ENCODE measurements at places on chromosomes 4 and X.

DNA sequence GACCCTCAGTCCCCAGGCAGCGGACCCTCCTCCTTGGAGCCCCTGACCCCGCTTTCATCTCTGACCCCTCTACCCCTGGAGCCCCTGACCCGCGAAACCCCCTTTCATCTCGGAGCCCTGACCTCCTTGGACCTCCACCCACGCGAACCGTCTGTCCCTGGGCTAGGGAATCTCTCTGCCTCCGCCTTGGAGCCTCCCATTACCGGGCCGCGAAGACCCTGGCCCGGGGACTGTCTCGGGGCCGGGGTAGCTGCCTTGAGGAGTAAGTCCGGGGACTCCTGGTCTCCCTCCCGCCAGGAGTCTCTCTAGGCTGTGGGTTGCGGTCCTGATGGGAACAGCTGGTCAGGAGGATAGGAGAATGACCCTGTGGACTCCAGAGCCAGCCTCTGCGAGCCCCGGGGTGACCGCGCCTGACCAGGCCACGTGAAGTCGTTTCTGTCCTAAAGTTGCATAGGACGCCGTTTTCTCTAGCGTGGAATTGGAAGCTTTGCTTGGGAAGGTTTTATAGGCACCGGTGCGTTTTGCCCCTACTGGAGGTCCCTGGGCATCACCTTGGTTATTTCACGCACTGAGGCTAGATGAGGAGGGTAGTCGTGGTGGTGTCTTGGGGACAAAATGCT lies 824 bp downstream of the TBC1D14 start:
- no peak for DNase-seq

DNA sequence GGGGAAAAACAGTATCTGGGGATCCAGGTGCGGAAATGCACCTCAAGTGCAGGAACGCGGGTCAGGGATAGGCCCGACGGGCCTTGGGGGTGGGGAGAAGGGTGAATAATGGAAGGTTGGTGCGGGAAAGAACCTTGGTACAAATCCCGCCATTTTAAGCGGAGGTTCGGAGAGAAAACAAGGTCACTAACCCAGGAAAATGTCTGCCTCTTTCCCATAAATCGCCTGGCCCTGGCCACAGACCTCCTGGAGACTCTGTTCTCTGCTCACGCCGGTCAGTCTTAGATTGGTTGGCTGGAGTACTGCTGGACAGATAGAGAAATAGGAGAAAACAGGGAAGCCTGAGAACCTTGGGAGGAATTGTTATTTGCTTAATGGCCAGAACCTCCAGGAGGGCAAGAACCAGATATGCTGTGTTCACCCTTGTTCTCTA lies 897 bp upstream of the FBXL5 start:
- peak; percentile 53 for DNase-seq

DNA sequence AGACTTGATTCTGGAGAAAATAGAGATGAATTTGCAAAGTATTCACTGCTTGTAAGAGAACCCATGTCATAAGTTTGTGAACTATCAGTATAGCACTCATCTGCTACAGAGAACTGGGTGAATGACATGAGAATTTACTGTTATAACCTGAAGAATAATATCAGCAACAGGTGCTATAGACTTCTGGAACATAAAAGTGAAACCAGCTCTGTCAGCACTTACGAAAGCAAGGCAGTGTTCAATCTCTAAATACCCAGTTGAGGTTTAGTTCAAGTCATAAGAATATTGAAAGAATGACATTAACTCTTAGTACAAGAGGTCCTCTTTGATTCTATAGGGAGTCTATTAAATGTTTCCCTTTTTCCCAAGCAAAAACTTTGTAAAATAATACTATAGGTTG lies 232.9 kb upstream of the ANKRD50 start:
- DNase-seq: no peak

DNA sequence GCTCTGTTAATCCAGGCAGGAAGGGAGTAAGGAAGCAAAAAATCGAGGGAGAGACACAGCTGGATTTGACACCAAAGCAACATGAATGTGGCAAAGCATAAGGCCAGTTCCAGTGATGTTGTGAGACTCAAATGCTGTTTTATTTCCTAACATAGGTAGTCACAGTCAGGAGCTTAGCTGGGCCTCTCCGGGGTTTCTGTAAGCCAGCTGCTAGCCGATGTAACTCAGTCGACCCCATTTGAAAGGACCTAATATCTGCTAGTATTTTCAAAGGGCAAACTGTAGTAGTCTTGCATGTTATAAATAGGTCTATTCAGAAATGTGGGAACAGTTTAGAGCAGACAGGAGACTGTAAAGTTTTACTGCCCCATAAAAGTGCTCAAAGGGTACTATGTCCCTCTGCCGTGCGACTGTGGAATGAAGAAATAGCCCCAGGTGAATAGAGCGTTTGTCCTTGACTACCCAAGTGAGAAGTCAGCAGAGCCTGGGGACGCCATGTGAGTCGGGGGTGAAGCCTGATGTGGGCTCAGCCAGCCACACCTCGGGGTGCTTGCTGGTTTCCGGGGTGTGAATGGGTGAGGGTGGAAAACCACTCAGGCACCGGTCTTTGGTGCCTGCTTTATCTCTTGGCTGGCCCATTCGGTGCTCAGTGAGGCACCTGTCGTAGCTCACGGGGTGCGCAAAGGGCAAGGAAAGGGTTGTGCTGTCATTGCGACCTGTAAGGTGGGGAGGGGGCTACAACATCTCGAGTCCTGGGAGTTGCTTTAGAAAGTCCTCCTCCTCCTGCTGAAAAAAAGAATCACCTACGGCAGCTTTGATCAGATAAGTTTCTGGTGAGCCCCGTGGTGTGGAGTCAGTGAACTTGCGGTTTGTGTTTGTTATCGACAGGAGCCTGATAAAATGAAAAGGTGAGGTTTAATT lies 745 bp downstream of the TRIM2 start:
- DNase-seq: no peak

DNA sequence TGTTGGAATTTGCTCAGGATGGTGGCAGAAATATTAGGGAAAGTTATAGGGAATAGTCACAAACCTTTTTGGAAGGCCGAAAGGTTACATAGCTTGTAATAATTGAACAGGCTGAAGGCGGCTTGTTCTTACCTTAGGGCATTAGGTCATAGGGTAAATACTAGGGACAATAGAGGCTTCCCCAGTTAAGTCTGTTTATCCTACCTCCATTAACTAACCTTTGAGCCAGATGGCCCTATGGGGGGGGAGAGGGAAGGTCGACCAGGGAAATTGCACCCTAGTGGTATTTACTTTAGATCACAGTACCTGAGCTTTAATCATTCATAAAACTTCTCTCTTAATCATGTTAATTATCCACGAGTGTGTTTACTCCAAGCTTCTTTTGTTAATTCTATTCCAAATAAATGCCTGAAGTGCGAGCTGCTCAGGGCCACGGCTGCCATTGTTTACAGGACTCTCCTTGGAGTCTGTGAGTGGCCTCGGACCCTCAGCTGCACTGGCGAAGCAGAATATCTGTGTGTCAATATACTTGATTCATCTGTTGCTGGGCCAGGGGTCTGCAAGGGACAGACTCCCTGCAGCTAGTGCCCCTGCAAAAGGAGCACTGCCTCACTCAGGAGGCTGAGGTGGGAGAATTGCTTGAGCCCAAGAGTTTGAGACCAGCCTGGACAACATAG lies 22.9 kb downstream of the PAGE2 start:
- no peak for DNase-seq

GRCh38 chr4:153122855-153123254 lies 81.4 kb upstream of the TRIM2 start:
- DNase-seq: no peak

DNA sequence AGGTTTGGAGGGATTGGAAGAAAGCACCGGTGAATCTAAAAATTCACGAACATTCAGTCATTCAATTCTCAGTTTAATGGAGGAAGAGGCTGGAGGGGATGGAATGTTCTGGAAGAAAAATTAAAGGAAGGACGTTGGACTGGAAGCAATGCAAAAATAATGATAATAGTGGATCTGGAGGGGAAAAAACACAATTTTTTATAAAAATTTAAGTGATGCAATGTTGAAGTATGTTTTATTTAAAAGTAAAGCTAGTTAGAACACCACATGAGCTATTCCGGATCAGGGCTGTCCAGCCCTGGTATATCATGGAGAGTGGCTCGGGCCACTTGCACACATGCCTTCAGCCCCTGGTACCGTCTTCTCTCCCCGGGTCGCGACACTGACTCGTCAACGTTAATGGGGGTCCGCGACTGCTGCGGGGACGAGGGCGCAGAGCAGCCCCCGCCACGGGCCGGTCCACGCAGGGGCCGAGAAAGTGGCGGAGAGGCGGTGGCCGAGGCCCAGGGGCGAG lies 204.6 kb downstream of the TENM3 start:
- no peak for DNase-seq

DNA sequence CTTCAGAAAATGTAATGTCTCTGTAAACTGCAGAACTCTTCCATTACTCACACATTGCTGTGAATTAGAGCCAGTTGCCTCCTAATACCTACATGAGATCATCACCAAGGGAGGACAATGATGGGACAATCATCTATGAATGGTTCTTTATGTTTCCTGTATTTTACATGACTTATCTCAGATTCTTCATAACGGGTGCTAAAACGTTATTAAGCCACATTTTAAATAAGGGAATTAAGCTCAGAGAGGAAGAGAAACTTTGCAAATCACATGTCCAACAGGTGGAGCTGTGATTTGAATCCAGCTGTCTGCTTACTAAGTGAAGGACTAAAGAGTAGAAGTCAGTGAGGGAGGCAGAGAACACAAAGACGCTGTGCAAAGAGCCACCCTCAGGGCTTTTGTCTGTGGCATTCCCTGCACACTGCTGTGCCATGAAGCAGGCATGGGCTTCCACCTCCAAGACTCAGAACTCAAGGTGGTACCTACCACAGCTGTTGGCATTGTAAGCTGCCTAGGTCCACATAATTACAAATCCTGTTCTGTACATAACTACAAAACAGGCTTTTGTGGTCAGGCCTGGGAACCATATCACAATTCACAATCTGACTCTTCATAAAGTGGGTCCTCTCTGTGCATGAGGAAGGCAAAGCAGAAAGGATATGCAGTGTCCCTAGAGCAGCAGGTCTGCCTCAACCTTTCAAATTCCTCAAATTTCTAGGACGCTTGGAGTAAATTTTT lies 12.8 kb downstream of the TBC1D9 start:
- DNase-seq: no peak

DNA sequence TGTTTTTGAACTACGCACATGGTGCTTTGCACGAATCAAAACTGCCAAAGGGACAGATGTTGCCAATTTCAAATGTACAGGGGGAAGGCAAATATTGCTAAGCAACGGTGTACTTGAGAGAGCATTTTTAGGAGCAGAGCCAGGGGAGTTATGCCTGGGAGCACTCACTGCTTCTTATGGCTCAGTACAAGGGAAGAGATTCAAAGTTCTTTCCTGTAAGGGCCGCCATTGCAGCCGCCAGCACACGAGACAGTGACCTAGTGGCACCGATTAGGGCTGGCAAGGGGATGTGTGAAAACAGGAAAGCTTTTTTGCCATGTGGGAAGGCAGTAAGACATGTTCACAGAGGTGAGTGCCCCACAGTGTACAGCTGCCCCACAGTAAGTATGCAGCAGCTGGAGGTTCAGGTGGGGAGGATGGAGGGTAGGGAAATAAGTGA lies 133.8 kb downstream of the AFF1 start:
- DNase-seq: peak; percentile 70

GRCh38 chr4:61027939-61028338 lies 172.2 kb upstream of the ADGRL3 start:
- DNase-seq: no peak

DNA sequence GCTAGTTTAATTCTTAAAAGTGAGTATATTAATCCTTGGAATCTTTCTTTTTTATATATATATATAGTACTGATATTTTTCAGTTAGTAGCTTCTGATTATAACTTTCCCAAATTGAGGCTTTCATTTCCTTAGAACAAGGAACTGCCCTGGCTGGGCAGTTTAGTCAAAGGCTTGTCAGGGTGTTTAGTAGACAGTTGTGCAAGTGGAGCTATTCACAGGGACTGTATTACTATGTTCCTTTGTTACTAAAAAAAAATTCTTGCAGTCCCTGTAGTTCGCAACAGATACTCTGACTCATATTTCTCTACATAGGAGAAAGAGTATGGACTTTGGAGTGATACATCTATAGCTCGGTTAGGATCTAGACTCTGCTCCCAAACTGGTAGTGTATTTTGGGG lies 20.8 kb downstream of the USO1 start:
- no peak for DNase-seq

DNA sequence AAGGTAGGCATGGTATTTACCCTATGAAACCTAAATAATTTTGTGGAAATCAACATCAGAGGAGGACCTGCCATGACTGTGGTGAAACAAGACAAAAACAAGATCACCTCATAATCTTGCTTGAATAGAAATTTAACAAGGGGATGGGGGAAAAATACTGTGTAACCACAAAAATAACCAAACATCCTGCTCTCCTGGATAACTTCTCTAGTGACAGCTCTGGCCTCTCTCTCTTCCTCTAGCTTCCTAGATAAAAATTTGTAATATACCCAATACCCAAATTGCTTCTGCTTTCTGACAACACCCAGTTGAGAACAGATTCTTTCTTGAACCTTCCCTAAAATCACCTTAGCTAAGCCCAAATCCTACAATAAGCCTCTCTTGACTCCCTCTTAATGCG lies 11.9 kb upstream of the TIGD2 start:
- no peak for DNase-seq

DNA sequence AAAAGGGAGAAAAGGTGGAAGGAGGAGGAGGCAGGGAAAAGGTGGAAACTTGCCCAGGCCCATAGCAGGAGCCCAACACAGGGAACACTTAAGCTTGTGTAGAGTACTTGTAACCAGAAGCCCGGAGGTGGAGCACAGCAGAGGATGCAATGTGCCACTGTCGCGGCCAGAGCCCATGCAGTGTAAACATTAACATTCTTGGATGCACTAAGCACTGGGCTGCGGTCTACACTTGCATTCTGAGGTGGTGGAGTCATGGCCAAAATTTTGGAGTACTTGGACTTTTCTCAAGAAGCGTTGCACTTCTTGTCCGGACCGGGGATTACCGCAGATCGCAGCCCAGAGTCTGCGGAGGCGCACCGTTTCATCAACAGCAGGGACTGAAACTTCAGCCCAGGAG lies 4.5 kb upstream of the RHOXF1 start:
- DNase-seq: no peak

DNA sequence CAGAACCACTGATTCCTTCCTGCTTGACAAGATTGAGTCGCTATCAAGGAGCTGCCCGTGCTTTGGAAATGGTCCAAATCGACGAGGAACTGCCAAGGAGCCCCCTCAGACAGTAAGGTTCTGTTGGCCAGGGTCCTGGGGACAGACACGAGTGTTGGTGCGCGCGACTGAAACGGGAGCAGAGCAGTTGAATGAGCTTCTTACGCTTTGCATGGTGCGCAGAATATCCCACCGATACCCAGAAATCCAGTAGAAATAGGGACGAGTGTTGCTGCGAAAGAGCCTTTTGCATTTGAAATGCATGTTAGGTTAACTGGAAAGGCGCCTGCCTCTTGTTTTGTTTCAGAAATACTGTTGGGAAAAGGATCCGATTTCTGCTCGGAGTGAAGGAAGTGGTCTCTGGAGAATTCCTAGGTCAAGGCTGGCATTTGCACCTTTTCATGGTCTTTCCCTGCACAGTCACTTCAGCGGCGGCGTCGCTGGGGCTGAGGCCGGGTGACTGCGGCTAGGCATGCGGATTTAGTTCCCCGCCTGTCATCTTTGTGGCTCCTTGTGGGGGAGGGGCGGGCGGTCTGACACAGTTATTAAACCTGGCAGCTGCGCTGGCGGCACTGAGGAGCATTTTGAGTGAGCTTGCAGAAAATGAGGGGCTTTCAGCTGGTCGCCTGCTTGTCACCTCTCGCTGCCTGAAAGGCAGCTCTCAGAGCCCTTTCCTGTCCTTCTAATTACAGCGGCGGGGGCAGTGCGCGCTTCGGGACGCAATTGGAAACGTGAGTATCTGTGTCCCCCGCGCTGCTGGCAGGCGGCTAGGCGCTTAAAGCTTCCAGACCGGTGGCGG lies 51.5 kb upstream of the TRIM2 start:
- peak; percentile 65 for DNase-seq
